SHP77 treated with DMSO at 0.1 percent for 48 hours (cell line): ENCODE measurements at places on chromosomes 16 and 17.
A peak's percentile ranks its signal among the peaks of the same experiment; 100 is the strongest.

GRCh38 chr16:53984936-53985335, 281.0 kb downstream of the FTO start:
- DNase-seq: no peak

- DNase-seq: no peak
These were observed 32.0 kb downstream of the SPHK1 start for GRCh38 chr17:76416457-76416856.

DNA sequence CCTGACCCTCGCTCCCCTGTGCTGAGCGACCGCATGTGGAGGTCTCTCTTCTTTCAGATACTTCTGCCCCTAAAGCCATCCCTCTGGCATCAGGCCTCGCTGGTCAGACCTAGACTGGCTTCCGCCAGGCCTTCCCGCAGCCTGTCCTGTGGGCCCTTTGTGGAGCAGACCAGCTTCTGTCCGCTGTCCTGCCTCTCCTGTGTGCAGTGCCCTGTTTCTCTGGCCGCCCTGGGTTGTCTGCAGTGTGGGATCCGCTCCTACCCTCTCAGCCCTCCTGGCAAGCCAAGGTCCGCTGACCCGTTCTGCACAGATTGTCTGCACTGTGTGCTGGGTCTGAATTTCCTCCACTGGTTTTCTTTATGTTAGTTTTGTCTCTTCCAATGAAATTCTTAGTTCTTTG, 21.5 kb upstream of the MC1R start:
- DNase-seq: no peak

GRCh38 chr16:391885-392335, 5.1 kb upstream of the NME4 start:
- peak; percentile 42 for DNase-seq

DNA sequence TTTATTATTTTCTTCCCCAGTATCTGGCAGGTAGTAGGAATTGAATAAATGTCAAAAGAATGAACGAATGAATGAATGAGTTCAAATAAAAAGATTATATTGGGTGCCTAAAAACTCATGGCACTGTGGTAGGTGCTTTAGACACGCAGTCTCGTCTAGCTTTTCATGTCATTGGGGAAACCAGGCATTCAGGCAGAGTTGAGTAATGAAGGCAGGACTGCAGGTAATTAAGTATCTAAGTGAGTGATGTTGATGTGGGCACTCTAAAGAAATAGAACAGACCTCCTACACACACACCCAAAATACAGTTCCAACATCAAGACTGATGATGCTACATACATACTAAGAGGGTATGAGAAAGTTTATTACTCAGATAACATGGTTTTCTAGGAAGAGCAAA, 96.6 kb downstream of the ZNF18 start:
- DNase-seq: no peak

GRCh38 chr16:1542533-1542932, 9.1 kb downstream of the TMEM204 start:
- no peak for DNase-seq

DNA sequence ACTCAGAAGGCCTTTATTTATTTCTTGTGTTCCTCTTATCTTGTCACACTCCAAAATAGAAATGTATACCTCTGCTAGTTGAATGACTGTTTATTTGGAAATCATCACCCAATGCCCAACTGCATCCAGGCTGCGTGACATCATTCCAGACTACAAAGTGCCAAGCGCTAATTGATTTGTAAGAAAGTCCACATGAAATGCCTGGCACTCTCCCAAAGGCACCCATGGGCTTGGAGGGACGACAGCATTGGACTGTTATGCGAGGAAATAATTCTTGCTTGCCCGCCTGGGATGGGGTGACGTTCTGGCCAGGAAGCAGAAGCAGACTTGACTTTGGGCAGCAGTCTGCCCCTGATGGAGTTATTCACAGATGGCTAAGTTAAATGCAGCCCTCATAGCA, 165.9 kb downstream of the CDH13 start:
- no peak for DNase-seq

- DNase-seq: no peak
These were observed 2.2 kb downstream of the ARHGEF15 start for GRCh38 chr17:8312251-8312650.

- DNase-seq: no peak
These were observed 13.4 kb upstream of the NLK start for GRCh38 chr17:28029044-28029443.

GRCh38 chr17:10121971-10122707, 76.3 kb downstream of the GAS7 start:
- DNase-seq: no peak

- DNase-seq: no peak
These were observed 52.2 kb upstream of the STH start for GRCh38 chr17:45946841-45947256.

DNA sequence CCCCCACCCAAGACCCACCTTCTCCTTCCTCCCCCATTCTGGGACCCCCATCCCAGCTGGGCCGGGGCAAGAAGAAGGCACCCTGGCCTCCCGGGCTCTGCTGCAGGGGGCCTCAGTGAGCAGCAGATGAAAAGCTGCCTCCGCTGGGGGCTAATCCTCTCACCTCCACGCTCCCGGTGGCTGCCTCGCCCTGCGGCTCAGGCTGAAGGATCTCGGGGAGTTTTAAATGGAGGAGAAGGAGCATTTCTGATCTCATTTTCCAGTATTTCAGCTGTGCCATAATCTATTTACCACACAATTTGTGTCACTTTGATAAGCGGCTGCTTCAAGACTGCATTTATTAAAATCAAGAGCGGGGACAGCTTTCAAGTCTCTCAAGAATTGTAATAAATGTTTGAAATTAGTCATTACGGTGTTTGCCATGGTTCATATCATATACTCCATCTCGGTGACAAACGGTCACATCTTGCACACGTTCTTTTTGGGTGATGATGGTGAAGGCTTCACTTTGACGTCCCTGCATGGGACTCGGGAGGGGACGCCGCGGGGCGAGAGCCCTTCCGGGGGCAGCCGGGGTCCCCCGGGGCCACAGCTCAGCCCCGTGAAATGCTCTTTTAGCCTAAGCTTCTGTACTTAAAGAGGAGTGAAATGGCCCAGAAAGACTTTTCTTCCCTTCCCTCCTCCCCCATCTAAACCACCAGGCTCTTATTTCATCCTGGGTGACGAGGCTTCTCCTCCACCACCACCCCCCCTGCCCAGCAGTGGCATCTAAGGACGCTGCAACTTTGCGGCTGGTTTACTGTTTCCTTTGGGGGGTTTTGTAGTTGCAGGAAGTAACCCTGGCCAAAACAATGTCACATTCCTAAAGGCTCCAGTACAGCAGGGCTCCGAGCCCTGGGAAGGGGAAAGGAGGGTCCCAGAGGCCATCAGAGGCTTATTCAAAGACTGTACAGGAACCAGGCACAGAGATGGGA, 313.1 kb upstream of the TNRC6C start:
- no peak for DNase-seq

DNA sequence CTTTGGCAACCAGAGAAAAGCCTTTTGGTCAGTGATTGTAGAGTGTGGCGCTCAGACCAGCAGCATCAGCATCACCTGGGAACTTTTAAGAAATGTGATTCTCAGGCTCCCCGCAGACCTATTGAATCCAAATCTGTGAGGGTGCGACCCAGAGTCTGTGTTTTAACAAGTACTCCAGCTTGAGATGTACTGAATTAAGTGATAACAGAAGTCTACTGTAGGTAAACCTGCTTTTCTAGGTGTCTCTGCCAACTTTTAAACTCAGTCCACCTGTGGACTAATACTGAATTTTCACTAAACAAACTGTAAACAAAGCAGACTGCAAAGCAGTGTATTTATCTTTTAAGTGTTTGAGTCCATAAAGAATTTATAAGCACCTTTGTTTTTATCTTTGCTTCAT, 43.6 kb downstream of the NUP93 start:
- DNase-seq: no peak

DNA sequence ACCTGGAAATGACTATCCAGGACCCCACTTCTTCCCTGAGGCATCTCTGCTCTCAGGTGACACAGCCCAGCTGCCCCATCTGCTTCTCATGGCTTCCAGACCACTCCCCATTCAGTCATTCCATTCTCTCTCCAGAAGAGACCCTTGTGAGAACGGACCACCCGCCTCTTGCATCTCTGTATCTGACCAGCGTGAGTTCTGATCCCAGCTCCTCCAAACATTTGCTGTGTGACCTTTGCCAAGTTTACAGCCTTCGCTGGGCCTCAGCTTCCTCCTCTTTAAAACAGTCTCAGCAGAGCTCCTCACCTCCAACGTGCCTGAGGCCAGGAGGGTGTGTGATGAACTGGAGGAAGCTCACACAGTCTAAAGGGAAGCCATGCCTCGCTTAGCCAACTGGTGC, 39.6 kb downstream of the C16orf82 start:
- no peak for DNase-seq
